ENCODE measurements at places on chromosomes 1 and 21.
A peak's percentile ranks its signal among the peaks of the same experiment; 100 is the strongest.

GRCh38 chr1:99814373-99814900 is 35.7 kb upstream of the AGL start:
- DNase-seq = no peak

- DNase-seq = no peak
These were observed 107.5 kb downstream of the NEK7 start for GRCh38 chr1:198264282-198264681.

DNA sequence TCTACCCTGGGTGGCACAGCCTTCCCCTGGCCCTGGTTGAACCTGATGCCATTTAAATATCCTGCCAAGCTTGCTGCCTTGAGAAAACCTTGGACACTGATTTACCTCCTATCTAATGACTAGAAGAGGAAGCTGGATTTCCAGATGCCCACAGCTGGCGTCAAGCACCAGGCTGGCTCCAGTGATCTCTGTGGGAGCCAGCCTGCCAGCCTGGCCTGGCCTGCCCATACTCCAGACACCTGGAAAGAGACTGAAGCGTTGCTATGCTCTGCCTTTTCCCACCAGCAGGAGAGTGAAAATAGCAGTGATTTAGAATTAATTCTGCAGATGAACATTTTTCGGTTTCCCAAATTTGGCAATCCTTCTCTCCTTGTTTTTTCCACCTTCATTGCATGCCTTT is 11.5 kb upstream of the EIF4G3 start:
- no peak for DNase-seq

DNA sequence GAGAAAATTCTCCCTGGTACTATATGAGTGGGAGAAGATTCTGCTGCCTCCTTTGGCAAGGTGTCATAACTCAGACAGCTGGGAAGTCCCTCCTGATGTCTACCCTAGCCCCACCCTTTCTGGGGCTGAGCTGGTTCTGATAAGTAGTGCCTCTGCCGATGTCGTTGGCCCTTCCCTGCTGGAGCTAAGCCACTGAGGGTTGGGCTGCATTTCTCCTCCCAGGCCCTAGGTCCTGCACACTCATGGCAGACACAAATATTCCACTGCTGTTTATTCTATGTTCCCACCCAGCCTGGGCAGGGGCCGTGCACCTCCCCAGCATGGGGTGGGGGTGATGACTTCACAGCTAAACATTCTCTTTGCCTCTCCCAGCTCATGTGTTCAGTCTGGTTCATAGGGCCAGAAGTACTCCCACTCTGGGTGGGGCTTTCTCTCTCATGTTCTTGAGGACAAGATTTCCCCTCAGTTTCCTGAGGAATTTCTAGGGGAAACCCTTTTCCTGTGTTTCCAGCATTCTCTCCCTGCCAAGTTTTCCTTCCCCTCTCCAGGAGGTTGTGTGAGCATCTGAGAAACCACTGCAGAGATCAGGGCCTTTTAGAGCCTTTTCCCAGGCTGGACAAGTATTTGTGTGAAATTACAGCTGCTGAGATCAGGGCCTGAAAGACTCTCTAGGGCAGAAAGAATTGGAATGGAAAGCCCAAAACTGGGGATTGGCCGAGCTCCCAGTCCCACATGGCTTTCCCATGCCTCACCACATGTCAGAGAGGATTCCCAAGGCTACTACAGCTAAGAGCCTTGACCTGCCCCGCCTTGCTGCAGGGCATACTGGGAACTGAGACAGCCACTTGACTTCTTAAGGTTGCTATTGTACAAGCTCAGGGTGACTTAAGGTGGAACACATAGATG is 66.2 kb downstream of the ATP2B4 start:
- DNase-seq = no peak

DNA sequence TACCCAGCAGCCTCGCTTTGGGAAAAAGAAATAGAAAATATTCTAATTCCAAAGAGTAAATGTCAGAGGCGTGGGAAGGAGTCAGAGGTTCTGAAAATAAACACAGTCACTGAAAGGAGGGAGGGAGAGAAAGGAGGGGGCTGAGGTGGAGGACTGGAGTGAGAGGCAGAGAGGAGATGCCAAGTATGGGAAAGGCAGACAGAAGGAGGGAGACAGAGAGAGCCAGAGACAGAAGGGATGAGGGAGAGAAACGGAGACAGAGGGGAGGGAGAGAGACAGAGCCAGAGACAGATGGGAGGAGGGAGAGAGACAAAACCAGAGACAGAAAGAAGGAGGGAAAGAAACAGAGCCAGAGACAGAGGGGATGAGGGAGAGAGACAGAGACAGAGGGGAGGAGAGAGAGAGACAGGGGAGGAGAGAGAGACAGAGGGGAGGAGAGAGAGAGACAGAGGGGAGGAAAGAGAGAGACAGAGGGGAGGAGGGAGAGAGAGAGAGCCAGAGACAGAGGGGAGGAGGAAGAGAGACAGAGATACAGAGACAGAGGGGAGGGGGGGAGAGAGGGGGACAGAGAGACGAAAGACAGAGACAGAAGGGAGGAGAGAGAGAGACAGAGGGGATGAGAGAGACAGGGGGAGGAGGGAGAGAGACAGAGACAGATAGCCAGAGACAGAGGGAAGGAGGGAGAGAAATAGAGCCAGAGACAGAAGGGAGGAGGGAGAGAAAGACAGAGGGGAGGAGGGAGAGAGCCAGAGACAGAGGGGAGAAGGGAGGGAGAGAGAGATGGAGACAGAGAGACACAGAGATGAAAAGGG is 525.5 kb downstream of the MATN1 start:
- no peak for DNase-seq

DNA sequence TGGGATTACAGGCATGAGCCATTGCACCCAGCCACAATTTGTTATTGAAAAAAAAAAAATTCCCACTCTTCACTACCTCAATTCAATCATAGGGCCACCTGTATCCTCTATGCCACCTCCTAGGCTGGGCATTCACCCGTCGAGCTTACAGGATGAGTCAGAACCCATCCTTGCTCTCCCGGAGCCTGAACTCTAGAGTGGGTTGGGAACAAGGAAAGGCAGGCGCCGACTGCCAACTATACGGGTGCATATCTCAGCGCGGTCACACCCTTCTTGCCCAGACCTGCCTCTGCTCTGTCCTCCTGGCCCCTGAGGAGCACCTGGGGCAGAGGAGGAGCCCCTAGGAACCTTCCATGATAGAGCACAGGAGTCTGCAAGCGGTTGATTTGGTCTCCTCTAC is 21.4 kb upstream of the LBR start:
- DNase-seq = no peak

DNA sequence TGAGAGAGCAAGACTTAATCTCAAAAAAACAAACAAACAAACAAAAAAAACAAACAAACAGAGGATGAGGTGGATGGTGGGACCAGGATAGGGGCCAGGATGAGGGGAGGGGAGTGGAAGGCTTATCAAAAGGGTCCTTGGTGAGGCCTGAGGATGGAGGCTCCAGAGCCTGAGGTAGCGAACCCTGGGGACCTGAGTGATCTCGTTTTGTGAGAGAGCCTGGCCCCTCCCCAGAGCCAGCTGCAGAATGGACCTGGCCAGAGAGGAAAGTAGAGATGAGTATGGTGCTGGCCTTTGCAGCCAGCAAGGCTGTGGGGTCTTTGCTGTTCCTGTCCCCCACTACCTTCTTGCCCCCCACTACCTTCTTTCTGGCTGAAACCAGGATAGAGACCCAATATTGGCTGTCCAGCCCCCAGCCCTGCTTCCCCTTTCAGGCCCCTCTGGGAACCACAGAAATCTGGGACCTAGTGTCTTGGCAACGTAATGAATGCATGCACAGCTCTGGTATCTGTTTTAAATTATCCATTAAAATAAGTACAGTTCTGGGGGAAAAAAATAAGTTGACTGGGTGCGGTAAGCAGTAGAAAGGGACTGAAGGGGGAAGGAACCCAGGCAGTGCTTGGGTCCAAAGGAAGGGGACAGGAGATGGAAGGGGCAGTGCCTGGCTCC is 1.1 kb upstream of the LMNA start:
- no peak for DNase-seq

GRCh38 chr1:7107109-7107830 is 322.0 kb downstream of the CAMTA1 start:
- no peak for DNase-seq

DNA sequence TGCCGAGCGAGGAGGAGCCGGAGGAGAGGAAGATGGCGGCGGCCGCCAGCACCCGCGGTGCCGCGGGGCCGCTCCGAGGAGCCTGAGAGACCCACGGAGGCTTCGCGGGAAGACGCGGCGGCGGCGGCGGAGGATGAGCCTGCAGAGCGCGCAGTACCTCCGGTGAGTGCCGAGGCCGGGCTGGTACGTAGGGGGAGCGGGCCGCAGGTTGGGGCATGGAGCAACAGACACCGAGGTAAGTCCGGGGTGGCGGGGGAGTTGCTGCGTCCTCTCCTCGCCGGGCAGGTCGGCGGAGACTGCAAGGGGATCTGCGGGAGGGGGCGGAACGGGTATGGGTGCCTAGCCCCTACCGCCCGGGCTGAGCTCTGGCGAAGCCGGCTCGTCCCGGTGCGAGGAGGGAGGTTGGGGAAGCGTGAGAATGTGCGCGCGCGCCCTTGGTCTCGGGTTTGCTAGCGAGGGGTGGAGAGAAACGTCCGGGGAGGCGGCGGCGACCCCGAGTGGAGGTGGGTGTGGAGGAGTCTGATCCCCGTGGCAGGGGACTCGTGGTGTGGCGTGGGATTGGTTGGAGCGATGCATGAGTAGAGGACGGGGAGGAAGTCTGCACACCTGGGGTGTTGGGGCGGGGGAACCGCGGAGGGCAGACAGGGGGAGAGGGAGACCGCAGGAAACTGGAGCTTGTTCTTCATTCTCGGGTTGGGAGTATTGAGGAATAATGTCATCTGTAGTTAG is at the start of gene SMG7:
Gene SMG7, plus strand, starts transcription at position 12 of the 729 bp plus-strand sequence. Its CDS starts 122 bp downstream, at position 134.
- DNase-seq = peak; percentile 58

DNA sequence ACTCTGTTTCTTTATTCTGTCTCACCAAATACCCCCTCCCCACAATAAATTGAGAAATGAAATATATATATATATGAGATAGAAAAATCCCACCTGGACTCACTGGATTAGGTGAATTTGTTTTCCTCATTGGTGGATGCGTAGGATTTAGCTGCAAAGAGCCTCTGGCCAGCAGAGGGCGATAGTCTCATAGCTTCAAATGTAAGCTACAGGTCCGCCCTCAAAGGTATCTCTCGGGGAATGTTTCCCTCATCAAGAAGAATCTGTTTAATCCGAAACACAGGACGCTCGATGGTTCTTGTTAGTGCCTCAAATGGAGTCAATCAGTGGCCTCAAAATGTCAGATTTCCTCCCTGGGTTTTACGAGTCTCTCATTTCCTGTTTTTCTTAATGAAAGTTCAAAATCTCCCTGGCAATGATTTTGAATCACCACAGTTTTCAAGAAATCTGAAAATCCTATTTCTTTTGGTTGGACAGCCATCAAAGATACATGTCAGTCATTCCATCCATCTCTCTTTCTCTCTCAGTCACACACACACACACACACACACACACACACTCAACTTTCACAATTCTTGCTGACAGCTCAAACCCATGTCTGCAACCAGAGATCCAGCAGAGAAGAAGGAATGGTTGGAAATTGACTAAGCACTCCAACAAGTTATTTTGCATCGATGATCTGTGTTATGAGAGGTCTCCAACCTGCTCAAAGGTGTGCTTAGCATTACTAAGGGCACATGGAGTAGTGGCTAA is 13.9 kb upstream of the CAMK1G start:
- peak; percentile 74 for DNase-seq

GRCh38 chr1:206716159-206716869 is 31.6 kb downstream of the MAPKAPK2 start:
- no peak for DNase-seq

- no peak for DNase-seq
These were observed 1.8 kb downstream of the ZNF362 start for GRCh38 chr1:33257772-33258712.

DNA sequence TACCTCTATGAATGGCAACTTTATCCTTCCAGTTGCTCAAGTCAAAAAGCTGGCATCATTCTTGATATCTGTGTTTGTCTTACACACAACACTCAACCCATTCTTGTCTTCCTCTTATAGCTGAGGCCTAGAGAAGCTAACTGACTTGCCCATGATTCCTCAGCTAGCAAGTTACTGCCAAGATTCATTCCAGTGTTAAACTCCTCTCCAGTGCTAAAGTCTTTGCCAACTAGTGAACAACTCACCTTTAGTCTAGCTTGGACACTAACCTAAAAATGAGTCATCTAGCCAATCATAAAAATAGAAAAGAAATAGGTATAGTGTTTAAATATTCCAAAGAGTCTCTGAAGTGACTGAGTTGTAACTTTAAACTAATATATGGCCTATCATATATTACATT is 45.6 kb upstream of the RGS2 start:
- no peak for DNase-seq

DNA sequence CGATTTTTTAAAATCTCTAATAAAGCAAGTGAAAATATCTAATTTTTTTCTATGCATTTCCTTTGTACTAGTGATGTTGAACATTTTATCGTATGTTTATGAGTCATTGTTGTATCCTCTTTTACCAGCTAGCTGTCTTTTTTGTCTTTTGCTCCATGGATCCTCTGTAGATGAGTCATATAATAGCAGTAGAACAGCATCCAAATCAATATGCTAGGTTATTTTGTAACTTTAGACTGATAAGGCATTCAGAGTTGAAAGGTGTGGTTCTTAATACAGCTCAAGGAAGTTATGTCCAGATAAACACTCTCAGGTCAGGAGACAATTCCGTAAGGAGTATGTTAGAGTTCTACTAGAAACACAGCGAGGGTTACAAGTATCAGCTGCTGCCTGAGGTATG is 31.9 kb downstream of the MAP10 start:
- DNase-seq = no peak

All from activated T-cell treated with anti-CD3 and anti-CD28 coated beads, Interleukin-2, amount 50 U/mL, for 72 hours (primary cell).